Ascending aorta (tissue), 2 donors: ENCODE measurements at places on chromosomes 12 and 14. TPM values are rescaled to one million over a fixed set of nuclear protein-coding genes. Genes with fewer than 3 reads are reported as not detected.

DNA sequence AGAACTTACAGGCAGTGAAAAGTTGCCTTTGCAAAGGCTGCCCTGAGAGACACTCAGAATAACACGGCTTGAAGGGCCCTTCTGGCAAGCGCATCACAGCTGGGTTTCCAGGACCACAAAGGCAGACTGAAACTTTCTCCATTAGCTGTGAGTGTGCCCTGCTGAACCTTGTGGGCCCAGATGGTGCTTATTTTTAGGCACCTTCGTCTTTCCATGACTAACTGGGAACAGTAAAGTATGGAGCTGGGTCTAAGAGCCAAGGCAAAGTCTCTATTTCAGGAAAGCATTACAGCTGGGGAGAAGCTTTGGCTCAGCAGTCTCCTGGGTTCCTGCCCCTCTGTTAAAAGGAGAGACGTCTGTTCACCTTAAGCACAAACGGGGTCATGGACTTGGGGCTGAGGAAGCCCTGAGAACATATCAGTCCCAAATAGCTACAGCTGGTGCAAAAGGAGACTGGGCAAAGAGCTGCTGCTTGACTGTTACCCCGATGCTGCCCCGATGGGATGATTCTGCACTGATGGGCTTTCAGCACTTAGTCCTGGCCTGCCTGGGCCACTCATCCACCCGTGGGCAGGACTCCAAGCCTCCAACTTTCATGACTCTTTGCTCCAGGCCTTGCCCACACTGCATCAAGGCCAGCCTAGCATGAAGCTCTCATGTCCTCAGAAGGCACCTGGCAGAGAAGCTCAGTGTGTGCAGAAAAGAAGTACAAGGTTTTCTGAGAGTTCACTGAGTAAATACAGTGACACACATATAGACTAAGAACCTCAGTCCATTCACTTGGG is 248.3 kb downstream of the PHLDA1 start:
- peak overlapping the region; percentile 83 for H3K27ac ChIP-seq
- H3K36me3 ChIP-seq: no peaks in the 10 kb centered on the region
- H3K4me3 ChIP-seq: no peak overlapping the region
- peaks cover 8% of the 10 kb centered on the region for H3K4me1 ChIP-seq
- peak; percentile 12 for DNase-seq

DNA sequence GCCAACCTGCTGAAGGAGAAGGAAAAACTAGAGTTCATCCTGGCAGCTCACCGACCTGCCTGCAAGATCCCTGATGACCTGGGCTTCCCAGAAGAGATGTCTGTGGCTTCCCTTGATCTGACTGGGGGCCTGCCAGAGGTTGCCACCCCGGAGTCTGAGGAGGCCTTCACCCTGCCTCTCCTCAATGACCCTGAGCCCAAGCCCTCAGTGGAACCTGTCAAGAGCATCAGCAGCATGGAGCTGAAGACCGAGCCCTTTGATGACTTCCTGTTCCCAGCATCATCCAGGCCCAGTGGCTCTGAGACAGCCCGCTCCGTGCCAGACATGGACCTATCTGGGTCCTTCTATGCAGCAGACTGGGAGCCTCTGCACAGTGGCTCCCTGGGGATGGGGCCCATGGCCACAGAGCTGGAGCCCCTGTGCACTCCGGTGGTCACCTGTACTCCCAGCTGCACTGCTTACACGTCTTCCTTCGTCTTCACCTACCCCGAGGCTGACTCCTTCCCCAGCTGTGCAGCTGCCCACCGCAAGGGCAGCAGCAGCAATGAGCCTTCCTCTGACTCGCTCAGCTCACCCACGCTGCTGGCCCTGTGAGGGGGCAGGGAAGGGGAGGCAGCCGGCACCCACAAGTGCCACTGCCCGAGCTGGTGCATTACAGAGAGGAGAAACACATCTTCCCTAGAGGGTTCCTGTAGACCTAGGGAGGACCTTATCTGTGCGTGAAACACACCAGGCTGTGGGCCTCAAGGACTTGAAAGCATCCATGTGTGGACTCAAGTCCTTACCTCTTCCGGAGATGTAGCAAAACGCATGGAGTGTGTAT is 2.4 kb downstream of the FOS start:
- H3K36me3 ChIP-seq: peaks cover 33% of the 10 kb centered on the region
- H3K27me3 ChIP-seq: no peaks in the 10 kb centered on the region
- DNase-seq: peak; percentile 78
- peaks cover 13% of the 10 kb centered on the region for H3K4me1 ChIP-seq

GRCh38 chr12:105933671-105934665 is 204.8 kb downstream of the NUAK1 start:
- no peak overlapping the region for H3K27ac ChIP-seq
- H3K4me3 ChIP-seq: no peak overlapping the region
- no peaks in the 10 kb centered on the region for H3K27me3 ChIP-seq
- DNase-seq: peak; percentile 85

DNA sequence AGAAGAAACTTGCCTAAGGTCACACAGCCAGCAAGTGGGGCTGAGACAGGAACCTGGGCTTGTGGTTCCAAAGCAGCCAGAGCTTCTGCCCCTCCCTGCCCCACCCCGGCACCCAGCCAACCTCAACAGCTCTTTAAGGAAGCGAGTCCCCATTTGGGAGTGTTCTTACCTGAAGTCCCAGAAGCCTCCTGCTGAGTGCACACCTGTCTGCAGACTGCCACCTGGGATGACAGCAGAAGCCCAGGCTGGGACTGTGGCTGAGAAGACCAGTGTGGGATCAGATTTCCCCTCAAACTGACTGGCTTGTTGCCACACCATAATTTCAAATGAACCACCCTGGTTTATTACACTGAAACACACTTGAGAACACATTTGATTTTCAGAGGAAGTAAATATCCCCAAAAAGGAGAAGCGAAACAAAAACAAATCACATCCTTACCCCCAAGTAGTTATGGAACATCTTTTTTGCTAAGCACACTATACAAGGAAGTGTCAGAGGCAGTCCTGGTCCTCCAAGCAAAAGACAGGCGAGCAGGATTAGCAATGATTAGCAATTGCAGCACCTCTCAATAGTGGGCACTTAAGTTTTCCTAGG is 6.3 kb upstream of the RIN3 start:
- peaks cover 4% of the 10 kb centered on the region for H3K4me1 ChIP-seq
- H3K27me3 ChIP-seq: no peaks in the 10 kb centered on the region
- no peak overlapping the region for H3K27ac ChIP-seq

DNA sequence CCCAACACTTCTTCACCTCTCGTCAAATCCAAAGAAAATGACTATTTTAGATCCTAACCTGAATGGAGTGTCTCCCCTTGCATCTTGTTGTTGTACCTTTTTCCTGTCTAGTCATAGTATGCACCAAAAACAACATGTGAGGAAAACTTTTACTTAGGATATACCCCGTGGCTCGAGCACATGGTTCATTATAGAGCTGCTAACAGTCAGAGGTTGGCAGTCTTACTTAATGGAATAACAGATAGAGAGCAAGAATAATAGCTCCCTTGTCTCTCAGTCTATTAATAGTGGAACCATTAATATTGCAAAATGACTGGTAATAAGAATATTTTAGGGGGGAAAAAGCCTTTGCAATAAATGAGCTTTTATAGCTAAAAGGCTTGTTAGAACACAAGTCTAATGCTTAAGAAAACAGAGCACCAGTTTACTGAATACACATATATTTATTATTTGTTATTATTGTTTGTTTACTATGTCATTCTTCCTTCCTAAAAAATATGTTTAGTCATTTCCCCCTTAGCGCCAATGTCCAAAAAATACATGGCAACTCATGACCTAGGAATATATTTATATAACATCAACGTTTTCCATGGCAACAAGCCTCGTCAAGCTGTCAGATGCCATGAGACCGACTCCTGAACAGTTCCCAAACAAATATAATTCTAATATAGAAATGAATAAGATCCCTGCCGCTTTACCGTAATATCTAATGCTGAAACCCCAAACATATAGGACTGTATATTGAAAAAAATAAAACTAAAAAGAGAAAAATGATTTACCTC is 592.4 kb downstream of the SOX5 start:
- H3K27me3 ChIP-seq: no peaks in the 10 kb centered on the region
- H3K4me1 ChIP-seq: peaks cover 35% of the 10 kb centered on the region
- no peaks in the 10 kb centered on the region for H3K36me3 ChIP-seq
- no peak overlapping the region for H3K4me3 ChIP-seq
- DNase-seq: peak; percentile 73

The GPD1 gene
- 12.2 TPM for total RNA-seq

The OTOGL gene
- total RNA-seq: not detected
